ENCODE measurements at places on chromosomes 11 and 22.

DNA sequence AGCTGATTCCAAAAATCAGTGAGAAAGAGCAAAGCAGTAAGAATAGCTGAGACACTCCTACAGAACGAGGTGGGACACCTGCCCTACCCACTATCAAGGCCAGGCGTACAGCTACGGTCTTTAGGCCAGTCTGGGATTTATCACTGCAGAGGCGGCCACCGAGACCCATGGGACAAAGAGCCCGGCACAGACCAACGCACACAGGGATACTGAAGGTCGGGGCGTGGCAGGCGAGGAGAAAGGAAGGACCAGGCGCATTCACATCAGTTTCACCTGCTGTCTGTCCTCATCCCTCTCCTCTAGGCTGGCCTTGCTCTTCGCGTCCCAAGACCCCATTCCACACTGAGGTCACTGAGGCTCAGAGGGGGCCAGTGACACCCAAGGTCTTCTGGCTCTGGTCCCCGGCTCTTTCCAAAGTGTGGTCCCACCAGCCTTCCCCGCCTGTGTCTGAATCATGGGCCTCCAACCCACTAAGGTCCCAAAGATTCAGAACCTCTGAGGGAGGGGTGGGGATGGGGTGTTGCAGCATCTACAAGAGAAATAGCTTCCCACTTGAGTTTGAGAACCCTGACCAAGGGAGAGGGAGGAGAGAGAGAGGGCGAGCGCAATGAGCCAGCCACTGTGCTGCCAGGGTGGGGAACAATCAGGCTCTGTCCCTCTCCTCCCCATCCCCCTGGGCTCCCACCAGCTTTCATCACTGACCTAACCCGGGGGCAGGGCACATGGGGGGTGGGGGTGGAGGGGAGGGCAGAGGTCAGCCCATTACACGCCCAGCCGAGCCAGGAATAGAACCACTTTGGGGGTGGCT lies 7.2 kb upstream of the PICK1 start:
- DNase-seq, result no peak

DNA sequence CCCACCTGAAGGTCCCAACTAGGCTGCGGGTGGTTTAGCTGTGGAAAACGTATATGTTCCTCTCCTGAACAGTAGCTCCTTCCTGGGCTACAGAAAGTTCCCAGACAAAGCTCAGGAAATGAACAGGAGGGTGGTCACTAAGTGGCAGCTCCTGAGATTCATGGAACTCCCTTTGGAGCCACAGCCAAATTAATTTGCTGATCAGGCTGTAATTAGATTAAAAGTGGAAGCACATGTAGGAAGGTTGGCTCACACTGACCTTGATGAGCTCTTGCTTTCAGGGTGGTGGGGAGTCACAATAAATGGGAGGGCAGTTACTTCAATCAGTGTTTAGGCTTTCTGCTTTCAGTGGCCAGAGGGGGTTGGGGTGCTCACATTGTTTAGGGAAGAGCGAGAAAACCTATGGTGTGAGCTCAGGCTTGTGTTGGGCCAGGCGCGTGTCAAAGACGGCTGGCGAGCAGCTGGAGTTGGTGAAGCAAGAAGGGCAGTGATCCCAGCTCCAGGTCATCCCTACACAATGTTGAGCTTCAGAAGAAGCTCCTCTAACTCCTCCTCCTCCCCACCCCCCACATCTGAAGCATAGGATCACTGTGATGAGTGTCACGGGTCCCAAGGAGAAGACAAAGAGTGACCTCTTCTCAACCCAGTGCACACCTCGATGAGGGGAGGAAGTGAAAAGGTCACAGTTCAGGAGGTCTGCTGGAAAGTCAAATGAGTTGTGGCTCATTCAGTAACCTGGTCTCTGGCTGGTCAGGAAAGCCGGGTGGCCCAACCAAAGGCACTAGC lies 42.5 kb downstream of the CLPB start:
- DNase-seq, result no peak

DNA sequence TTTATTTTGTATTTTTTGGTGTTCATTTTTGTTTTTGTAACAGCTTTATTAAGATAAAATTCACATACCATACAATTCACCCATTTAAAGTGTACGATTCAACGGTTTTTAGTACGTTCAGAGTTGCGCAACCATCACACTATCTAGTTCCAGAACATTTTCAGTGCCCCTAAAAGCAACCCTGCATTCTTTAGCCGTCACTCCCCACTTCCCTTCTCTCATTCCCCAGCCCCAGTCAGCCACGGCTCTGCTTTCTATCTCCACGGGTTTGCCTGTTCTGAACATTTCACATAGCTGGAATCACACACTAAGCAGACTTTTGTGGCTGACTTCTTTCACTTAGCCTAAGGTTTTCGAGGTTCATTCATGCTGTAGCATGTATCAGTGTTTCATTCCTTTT lies 9.6 kb upstream of the KCNQ1OT1 start:
- no peak for DNase-seq

DNA sequence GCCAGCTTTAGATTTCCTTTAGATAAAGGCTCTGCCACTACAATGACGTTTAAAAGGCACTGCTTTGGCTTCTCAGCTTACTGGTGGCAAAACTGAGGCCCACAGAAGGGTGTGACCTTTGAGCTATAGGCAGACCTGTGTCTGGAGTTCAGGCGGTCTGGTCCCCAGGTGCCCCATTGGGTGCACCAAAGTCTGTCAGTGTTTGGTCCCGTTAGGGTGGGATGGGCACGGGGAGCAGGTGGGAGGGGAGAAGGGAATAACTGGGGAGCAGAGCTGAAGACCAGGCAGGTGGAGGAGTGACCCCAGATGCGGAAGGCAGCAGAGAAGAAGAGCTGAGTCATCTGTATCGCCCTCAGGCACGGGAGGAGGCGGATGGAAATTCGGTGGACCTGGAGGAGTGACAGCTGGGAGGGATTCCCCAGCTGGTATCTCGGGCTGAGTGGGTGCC lies 45.3 kb upstream of the GCAT start:
- DNase-seq, result no peak

- no peak for DNase-seq
These were observed 15.3 kb upstream of the CNTF start for GRCh38 chr11:58606930-58607714.

DNA sequence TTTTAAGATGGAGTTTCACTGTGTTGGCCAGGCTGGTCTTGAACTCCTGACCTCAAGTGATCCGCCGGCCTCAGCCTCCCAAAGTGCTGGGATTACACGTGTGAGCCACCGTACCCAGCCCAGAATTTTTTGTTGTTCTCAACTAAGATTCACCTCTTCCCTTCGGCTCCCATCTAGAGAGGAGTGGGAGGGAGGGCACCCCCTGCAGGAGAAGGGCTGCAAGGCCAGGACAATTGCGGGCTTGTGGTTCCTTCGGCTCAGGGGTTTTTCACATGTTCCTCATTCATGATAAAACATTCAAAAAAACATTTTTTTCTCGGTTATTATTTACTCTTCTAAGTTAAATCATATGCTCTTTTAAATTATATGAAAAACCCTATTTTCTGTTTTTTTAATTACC lies 201.1 kb upstream of the LRRC4C start:
- DNase-seq, result no peak

DNA sequence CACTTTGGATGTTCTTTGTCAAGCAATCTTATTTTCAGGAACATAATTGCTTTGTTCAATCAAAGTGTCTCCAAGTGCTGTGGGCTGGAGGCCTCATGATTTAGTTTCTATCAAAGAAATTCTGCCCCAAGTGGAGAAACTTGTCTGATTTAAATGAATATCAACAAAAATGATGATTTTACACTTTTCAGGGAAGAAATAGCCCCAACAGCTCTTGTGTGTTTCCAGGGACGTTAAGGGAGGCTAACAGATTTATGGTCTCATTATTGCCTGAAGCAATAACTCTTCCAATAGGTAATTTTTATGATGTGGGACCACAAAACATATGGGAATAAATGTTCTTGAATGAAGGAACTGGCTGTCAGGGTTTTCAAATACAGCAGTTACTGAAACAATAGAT lies 699.1 kb downstream of the FAM181B start:
- DNase-seq, result no peak

- peak; percentile 25 for DNase-seq
These were observed 3.9 kb upstream of the ABCG4 start for GRCh38 chr11:119144825-119145486.

DNA sequence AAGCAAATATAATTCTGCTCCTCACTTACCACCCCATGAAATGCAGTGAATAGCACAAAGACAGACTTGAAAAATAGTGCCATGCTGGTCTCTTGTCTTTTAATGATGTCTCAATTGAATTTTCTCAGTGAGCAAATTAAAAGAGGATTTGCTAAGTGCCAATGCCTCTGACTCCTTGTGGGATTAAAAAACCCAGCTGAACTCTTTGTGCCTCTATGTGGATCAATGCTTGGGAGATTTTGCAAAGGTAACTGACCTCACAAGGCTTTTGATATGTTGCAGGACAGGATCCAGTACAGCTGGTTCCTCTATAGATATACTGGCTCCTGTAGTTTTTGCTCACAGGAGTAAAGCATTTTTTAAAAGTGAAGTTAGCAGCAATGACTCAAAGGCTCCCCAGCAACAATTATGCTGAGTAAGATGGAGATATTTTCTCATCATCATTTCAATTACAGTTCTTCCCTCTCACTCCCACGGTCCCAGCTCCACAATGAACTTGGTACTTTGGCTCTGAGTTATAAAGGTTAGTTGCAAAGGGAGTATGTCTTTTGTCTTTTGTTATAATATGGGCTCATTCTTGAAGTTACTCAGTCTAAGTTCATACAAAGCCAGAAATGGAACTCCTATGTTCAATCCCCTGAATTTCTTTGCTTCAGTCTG lies 471.5 kb downstream of the LRRC4C start:
- DNase-seq, result no peak

- DNase-seq, result no peak
These were observed 155.5 kb downstream of the SHANK2 start for GRCh38 chr11:71096751-71097388.

DNA sequence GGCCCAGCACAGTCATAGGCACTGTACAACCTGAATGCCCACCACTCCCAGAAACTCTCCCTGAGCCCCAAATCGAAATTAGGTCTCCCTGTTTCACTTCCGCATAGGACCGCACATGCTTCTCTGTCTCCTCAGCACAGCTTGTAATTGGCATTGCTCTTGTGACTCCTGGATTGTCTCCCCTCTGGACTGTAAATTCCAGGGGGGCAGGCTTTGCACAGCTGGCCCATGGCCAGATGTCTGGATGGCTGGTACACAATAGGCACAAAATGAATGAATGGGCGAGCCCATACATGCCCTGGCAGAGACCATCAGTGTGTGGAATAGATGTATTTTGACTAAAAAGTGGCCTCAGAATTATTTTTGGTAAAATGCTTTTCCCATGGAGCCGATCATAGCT lies 63.3 kb upstream of the PHF21B start:
- no peak for DNase-seq

GRCh38 chr11:2265854-2266585 lies 4.4 kb downstream of the ASCL2 start:
- no peak for DNase-seq

DNA sequence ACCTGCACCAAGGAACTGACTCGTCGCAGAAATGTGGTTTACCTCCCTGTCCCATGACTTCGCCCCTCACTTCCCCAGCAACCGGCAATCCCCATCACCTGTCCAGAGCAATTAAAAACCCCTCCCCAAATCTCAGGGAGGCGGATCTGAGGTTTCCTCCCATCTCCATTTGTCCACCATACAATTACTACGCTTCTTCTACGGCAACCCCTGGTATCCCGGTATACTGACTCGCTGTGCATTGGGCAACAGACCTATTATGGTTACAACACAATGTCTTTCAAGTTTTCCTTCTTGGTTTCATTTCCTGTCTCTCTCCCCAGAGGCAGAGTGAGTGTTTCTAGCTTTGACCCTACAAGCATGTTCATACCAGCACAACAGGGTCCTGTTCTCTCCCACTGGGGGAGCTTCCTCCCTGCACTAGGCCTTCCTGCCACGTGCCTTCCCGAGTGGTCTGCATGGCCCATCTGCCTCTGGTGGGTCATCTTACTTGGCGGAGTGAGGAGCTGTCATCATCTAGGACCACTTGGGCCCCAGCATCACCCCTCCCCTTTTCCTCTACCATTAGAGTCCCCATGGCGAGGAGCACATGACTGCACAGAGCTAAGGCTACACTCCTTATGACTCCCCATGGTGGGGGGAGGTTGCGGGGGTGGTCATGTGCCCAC lies 30.3 kb upstream of the NAP1L4 start:
- DNase-seq, result peak; percentile 11

GRCh38 chr11:58316142-58316541 lies 42.7 kb downstream of the OR5B17 start:
- DNase-seq, result no peak

DNA sequence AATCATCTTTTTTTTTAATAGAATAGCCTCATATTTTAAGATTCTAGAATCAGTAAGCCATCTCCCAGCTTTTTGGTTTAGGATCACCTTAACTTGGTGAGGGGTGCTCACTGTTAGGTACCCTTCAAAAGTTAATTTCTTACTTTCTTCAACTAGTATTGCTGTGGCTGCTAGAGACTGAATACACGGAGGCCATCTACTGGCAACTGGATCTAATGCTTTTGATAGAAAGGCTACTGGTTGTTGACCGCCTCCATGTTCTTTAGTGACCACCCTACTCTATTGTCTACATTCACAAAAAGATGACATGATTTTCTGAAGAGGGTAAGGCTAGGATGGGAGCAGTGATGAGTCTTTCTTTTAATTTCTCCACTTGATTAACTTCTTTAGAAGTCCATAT lies 16.7 kb upstream of the ALDH3B2 start:
- DNase-seq, result no peak

- no peak for DNase-seq
These were observed 30.8 kb downstream of the SBF1 start for GRCh38 chr22:50443801-50444625.

DNA sequence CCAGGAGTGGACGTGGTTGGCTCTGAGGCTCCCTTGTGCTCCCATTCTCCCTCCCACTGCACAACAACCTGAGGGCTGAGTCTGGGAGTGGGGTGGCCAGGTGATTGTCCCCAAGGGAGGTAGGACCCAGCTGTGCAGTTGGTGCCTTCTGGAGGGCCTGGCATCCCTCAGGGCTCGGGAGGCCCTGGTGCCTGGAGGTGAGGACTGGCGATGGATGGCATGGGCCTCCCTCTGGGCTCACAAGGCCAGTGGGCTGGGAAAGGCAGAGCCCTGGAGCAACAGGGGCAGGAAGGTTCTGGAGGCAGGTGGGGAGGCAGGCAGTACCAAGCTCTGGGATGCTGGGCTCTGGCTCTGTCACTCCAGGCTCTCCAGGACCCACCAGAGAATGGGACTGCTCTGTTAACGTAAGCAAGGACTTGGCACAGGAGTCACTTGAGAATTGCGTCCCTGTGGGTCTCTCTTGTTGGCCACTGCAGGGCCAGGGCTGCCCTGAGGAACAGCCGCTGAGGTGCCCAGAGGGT lies 114.2 kb downstream of the KCNQ1OT1 start:
- DNase-seq, result no peak

DNA sequence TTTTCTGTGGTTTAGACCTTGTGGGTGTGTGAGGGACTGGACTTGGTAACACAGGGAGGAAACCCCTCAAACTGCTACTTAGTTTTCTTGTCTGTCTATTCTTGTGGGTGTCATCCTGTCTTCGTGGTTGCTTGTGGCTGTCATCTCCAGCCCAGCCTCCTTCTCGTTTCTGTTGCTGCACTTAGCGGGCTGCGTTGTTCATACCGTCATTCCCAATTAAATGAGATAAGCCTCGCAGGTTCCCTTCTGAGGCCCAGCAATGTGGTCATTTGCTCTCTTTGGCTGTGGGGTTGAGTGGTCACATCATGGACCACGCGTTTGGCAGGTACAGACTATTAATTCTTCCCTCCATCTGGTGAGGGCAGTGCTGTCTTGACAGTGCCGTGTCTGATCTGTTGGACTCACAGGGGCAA lies 18.8 kb downstream of the PANX1 start:
- no peak for DNase-seq

All from CD4-positive, alpha-beta T cell treated with Interleukin-6 for 4 hours (primary cell).